Thyroid gland (tissue), 4 donors: ENCODE measurements at places on chromosomes 1 and 21. TPM values are rescaled to one million over a fixed set of nuclear protein-coding genes. Genes with fewer than 3 reads are reported as not detected.
A peak's percentile ranks its signal among the peaks of the same experiment; 100 is the strongest.

RASSF5 gene
- total RNA-seq, result 14.0 TPM

DNA sequence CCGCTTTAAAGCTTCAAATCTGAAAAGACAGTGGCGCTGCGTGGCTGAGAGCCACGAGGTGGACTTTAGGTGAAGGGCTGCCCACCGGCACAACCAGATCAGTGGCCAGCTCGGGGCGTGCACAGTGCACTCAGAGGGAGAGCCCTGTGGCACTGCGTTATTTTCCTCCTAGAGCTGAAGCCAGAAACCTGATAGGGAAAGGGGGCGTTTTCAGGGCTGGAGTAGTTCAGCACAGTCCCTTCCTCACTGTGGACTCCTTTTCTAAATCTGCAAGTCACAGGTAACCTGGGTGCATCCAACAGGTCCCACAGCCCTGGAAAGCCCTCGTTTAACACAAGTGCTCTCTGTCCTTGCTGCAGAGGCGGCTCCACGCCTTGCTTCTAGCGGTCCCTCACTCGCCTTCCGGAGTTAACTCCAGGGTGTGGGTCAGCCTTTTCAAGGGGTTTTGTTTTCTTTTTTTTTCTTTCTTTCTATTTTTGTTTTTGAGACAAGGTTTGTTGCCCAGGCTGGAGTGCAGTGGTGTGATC is 81.2 kb downstream of the GALNT2 start:
- no peaks in the 10 kb centered on the region for H3K36me3 ChIP-seq
- no peak overlapping the region for H3K4me3 ChIP-seq
- peaks cover 29% of the 10 kb centered on the region for H3K4me1 ChIP-seq
- peak overlapping the region; percentile 51 for H3K27ac ChIP-seq
- DNase-seq, result no peak
- H3K27me3 ChIP-seq, result no peaks in the 10 kb centered on the region

CREB3L4 gene
- total RNA-seq, result 16.5 TPM

- no peak overlapping the region for H3K27ac ChIP-seq
- H3K4me1 ChIP-seq, result peaks cover 4% of the 10 kb centered on the region
- no peaks in the 10 kb centered on the region for H3K36me3 ChIP-seq
- DNase-seq, result no peak
- H3K4me3 ChIP-seq, result no peak overlapping the region
Measured at GRCh38 chr1:12177156-12177998, 10.6 kb downstream of the TNFRSF1B start.
